ENCODE measurements at places on chromosomes 13 and 19. TPM values are rescaled to one million over a fixed set of nuclear protein-coding genes. Genes with fewer than 3 reads are reported as not detected.

Gene ZNF709
- total RNA-seq: 0.80 TPM

Gene AP2S1
- 304 TPM for total RNA-seq

Gene EPS8L1
- total RNA-seq: 4.9 TPM

Gene USP12
- 23.8 TPM for total RNA-seq

Gene EMP3
- 36.2 TPM for total RNA-seq

Gene BEST2
- total RNA-seq: not detected

GRCh38 chr13:30864433-30865122 is 41.5 kb upstream of the MEDAG start:
- peak; percentile 50 for DNase-seq

- no peak for DNase-seq
Observed at GRCh38 chr13:113449693-113450347, 3.5 kb downstream of the ADPRHL1 start.

DNA sequence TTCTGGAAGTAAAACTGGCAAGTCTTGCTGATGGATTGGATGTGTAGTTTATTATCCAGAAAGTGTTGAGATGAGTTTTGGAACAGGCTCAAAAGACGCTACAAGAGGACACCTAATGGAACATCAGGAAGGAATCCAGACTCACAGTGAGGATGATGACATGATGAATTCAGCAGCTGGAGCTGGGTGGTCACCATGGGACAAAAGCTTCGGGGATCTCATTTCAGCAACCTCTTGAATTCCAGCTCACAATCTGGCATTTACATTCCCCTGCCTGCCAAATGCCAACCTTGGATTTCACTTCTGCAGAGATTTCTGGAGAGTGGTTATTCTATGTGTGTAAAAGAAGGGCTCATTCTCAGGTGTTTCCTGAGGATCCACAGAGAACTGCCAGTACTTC is 288.0 kb upstream of the TMTC4 start:
- DNase-seq: no peak

GRCh38 chr13:24036115-24036514 is 124.4 kb upstream of the SPATA13 start:
- DNase-seq: no peak

All from Daoy (cell line).